HAP-1 (cell line): ENCODE measurements at places on chromosomes 13 and 19.
A peak's percentile ranks its signal among the peaks of the same experiment; 100 is the strongest.

GRCh38 chr13:113147206-113147605 lies 11.2 kb upstream of the PROZ start:
- no peak for DNase-seq

DNA sequence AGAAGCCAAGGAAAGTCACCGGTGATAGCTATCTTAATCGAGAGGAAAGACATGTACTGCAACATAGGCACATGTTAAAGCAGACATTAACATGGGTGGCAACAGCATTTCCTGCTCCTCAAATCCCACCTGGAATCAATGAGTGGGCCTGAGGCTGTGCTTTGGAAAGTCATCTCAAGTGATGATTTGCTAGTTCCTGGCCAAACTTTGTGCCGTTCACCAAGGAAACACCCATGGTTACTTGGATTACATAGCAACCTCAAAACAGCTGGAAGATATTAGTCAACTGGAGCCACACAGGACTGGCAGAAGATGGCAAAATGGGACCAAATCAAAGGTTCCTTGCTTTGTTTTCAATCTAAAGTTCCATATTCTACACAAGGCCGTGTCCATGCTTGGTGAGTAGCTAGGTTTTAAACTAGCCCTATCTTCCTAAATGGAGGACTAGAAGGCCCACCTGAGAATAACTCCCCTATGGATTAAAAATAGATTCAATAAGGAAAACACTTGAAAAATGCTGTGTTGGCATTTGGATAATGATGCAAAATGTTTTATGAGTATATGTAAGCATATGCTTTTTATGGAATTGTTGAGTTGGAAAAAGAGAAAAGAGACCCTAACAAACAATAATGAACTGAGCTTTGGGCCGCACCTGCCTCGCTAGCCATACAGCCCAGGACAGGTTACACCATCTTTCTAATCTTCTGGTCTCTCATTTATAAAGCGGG lies 144.5 kb downstream of the RGCC start:
- DNase-seq = no peak

DNA sequence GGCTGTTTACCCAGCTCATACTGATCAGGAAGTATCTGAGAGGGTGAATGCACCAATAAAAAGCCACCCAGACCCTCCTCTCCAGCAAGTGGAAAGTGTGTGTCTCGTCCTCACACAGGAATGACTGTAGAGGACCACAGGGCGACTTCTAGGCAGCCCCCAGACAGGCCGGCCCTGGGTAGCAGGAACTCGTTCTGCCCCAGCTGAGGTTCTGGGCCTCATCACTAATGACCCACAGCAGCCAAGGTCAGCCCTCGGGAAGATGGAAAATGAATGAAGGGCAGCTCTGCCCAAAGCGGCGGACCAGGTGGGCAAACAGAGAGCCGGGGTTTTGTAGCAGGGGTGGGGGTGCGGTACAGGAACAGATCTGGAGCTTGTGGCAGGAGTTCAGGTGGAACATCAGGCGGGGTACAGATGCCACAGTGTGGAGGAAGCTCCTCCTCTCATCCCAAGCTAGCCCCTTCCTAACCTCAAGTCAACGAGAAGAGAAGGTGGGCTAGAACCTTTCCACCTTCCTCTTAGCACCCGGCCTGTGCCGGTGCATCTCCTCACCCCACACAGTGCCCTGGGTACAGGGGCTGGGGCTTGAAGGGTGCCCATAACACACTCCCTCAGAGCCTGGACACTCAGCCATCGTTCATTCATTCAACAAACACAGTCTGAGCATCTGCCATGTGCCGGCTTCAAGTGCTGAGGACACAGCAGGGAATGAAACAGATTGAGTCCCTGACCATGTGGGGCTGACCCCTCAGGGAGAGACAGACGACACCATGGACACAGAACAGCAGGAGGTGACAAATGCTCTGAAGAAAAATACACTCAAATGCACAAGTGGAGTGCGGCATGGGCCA lies 36.2 kb downstream of the RFX2 start:
- no peak for DNase-seq

- peak; percentile 17 for DNase-seq
Observed at GRCh38 chr19:12603714-12604113, 6.9 kb downstream of the ZNF490 start.

- peak; percentile 99 for DNase-seq
Observed at GRCh38 chr19:40403262-40403984, 9.8 kb downstream of the PRX start.

DNA sequence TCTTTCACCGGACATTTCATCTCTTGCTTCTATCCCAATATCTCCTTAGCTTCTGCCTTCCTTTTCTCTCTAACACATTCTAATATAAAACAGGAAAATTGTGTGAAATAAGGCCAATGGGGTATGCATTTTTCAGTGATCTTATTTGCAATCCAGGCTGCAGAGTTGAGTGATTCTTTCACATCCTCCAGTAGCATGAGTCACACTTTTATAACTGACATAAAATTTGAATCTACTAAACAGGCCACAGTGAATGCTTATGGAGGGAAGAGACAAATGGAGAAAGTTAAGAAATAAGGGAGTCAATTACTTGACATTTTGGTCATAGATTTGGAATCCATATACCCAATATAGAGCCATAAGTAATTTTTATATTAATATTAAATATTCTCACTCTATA lies 1037.0 kb upstream of the SPRY2 start:
- no peak for DNase-seq

DNA sequence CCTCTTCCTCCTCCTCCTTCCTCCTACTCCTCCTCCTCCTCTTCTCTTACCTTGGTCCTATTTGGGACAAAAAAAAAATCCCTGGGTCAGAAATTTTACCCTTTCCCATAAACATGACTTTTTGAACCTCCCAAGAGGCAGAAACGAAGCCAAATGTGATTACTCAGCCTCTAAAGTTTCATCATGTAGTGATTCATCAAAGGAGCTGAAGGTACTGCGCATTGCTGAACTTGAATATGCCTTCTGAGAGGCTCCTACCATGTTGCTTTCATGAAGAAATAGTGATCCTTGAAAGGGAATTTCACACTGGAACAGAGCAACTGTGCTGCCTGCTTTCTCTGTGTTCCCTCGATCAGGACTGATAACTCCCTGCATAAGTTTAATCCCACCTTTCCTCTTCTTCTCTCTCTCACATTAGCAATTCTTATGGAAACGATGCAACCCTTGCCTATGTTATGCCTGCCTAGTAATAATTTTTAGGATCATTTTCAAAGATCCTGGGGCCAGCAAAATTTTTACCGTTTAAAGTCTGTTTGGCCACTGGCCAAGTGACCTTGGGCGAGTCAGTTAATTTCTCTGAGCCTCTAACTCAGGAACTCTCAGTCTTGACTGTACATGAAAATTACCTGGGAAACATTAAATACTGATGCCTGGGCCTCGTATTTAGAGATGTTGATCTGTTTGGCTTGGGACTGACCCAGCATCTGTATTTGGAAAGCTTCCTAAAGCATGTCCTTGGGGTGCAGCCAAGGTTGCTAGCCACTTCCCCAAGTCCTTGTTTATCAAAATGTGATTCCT lies 149.5 kb downstream of the DCT start:
- no peak for DNase-seq
